ENCODE measurements at places on chromosomes 16 and 17.

DNA sequence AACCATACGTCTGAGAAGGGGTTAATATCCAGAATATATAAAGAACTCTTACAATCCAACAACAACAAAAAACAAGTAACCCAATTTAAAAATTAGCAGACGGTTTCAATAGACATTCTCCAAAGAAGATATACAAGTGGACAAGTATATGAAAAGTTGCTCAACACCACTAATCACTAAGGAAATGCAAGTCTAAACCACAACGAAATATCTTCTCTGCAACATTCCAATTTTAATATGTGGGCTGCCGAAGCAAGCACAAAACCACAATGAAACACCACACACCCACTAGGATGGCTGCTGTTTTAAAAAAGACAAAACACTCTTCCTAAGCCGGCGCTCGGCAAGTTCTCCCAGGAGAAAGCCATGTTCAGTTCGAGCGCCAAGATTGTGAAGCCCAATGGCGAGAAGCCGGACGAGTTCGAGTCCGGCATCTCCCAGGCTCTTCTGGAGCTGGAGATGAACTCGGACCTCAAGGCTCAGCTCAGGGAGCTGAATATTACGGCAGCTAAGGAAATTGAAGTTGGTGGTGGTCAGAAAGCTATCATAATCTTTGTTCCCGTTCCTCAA, 5.9 kb upstream of the SLC13A2 start:
- DNase-seq: no peak

GRCh38 chr16:71943887-71944286, 48.6 kb downstream of the IST1 start:
- no peak for DNase-seq

DNA sequence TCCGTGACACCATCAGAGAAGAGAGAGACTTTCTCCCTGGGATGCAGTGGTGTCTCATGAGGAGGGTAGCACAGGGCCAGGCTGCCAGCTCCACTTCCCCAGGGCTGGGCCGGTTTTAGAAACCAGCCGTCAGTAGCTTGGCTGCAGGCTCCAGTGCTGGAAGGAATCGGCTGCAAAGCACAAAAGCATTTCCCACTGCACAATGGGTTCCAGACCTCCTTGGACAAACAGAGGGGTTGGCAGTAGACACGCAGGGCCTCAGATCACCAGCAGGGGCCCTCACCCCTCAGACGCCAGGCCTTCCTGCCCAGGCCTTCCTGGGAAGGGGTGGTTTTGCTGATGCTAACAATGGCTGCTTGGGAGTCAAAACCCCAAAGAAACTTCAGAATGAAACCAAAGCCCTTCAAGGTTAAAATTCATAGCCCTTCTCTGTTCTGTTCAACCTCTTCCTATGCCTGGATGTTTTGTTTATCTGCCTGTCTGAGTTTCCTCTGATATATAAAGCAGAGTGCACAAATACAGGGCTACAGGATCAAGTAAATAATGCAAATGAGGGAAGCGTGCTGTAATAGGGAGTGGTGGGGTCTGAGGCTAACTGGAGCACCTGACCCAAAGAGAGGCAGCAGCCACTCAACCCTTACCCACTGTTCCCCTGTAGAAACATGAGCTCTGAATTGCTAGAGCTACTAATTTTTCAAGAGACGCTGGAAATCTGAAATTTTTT, 26.2 kb downstream of the TEKT5 start:
- DNase-seq: peak; percentile 50

DNA sequence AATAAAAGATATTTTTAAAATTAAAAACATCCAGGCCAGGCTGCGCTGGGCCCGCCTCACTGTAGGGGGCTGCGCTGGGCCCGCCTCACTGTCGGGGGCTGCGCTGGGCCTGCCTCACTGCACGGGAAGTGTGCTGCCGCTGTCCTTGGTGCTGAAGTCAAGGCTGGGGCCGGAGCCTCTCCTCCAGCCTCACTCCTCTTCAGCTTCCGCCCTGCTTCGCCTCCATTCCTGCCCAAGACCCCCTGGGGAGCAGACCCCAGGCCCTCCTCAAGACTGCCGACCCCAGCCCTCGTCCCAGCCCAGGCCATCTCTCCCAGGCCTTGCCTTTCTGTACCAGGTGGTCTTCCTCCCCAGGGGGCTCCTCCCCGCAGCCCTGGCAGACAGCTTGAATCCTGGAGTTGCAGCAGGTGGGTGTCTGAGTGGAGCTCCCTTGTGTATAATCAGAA, 26.2 kb downstream of the ENDOV start:
- no peak for DNase-seq

- DNase-seq: no peak
These were observed 11.8 kb downstream of the PDZD9 start for GRCh38 chr16:21989133-21989532.
